Urinary bladder (tissue), 4 donors: ENCODE measurements at places on chromosomes 2 and 18. TPM values are rescaled to one million over a fixed set of nuclear protein-coding genes. Genes with fewer than 3 reads are reported as not detected.

DNA sequence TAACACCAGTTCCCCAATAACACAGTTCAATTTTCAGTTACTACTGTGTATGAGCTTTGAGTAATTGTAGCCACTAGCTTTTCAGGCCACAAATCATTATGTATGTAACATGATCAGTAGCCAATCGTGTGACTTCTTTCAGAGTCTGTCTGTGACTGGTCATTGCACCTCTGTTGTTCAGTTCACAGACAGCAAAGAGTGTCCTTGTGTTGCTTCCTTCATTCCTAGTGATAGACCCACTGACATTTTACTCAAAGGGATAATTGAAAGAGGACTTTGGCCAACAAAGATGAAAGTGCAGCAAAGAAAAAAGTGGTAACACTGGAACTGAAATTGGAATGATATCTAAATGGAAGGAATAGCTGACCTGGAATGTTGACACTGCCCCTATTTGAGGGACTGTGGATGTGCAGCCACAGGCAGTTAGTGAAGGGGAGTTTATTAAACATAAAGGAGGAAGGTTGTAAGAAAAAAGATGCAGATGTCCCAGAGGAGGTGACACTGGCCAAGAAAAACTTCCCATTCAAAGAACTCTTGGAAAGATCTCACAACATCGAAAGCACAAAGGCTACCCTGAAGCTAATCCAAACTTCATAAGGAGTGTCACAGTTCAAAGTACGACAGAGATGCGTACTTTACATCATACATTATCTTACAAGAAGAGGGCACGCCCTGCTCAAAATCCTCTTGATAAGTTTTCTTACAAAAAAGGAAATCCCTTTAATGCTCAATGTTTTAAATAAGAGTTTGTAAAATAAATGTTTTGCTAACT, 19.3 kb downstream of the TTC39C start:
- no peak for DNase-seq

- DNase-seq: no peak
These were observed 462.4 kb upstream of the MYT1L start for GRCh38 chr2:2793514-2793913.

- DNase-seq: no peak
These were observed 19.9 kb downstream of the TMSB10 start for GRCh38 chr2:84925336-84925723.

DNA sequence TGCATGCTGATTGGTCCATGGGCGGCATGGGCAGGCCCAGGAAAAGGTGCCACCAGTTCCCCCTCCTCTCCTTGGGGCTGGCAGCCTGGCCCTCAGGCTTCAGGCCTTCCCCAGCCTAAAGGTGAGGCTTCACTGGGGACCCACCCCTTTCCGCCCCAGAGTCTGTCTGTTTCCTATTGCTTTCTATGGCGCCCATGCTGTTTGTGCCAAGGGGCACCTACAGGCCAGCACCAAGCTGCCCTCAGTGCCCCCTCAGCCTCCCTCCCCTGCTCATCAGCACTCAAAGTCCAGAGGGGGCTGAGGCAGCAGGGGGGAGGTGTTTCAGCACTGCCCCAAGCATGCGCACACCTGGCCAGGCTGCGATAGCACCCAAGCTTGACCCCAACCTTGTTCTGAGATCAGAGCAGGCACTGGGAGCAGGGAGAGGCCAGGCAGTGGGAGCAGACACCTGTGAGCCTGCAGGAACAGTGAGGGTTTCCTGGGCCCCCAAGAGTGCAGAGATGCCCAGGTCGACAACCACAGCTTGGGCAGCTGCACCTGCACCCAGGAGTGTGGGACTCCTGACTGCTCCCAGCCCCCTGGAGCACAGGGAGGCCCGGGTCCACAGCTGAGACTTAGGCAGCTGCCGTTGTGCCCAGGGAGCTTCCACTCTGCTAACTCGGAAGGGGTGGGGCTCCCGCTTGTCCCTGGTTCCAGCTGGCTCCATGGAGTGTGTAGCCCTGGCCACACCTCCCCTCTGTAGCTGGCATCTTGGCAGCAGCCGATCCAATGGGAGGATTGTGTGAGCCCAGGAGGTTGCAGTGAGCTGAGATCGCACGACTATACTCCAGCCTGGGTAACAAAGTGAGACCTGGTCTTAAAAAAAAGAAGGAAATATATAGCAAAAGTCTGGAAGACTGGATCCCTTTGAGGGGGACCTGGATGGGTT, 69.1 kb downstream of the NCAPH start:
- DNase-seq: no peak

DNA sequence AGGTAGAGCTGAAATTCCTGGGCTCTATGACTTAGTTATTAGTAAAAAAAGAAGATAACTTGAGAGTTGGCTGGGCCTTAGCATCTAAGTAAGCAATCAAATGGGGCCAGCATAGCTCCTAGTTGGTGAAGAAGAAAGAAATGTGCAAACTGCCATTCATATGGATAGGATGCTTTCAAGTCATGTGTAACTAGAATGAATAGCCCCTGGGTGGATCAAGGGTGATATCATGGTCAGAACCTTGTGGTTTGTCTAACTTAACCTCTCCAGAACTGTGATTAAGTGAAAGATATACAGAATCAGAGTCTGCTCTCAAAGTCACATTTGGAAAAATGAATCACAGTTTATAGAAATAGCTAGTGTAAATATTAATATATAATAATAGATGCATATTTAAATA, 198.7 kb upstream of the DTNA start:
- no peak for DNase-seq

DNA sequence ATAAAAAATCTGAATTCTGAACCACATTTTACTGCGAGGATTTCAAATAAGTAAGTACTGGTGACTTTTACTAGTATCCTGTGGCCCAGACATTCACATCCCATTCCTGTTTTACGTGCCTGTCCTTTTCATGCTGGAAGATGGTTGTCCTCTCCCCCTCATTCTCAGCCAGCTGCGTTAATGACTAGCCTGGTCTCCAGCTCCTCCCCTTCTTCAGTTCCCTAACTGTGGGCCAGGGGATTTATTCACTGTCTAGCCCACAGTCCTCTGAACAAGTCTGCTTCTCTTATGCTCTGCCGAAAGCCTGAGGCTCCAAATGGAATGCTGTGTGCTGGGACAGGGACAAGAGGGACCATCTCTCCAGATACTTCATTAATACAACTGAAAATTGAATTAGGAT, 373.9 kb downstream of the PTPRM start:
- DNase-seq: no peak

- DNase-seq: no peak
These were observed 19.7 kb upstream of the DCTN1 start for GRCh38 chr2:74399785-74400184.

DNA sequence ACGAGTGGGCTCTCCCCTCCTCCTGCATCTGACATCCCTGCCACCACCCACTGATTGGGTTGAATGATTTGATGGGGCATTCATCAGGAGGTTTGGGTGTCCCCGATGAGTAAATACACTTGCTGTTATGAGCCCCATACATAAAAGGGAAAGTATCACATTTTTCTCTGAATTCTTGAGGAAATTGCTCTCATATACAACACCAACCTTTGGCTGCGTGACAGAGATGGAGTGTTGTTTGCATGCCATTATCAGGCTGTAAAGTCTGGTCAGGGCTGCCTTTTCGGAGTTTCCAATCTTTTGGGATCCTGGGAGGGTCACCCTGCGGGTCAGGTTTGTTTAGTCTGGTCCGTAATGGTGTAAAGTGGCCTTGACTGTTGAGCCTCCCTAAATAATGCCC, 227.9 kb upstream of the SPRED2 start:
- DNase-seq: no peak

ASAP2 gene
- 34.8 TPM for total RNA-seq

DNA sequence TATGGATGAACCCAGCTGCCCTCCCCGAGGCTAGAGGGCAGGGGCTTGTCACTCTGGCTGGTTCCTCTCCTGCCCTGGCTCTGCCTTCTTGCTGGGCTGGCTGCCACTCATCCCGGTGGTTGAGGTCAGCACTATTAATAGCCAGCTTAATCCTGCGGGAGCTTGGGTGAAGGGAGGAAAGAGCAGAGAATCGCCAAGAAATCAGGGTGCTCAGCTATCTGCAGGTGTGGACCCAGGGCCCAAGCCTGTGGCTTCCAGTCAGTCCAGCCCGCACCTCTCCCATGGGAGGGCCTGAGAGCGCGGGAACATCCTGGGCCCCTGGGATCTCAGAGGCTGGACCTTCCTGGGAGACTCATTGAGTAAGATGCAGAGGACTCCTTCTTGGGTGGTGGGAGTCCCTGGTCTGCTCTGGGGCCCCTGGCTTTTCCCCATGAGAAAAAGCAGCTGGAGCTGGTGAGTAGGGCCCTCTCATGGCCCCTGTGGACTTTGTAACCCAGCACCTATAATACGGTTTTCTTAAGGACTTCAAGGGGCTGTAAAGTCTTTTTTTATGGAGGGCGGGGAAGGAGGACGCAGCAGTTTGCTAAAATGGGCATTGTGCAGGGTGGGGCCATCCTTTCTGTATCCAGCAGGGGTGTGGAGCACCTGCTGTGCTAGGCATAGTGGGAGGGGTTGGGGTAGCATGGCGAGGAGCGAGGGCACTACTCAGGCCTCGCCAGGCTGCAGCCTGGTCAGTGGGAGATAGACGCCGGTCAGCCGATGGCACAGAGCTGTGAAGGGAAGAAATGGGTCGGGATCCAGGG, 27.4 kb upstream of the CNNM3 start:
- DNase-seq: no peak
